ENCODE measurements at places on chromosomes 4 and X.
A peak's percentile ranks its signal among the peaks of the same experiment; 100 is the strongest.

DNA sequence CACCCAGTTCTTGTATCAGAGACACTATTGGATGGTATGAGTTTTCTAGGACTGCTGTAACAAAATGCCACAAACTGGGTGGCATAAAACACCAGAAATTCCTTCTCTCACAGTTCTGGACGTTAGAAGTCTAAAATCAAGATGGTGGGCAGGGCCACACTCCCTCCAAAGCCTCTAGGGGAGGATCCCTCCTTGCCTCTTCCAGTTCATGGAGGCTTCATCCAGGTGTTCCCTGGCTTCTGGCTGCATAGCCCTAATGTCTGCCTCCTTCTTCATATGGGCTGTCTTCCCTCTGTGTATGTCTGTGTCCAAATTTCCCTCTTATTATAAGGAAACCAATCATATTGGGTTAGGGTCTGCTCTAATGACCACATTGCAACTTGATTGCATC is 38.4 kb upstream of the RASL11B start:
- DNase-seq, result no peak

DNA sequence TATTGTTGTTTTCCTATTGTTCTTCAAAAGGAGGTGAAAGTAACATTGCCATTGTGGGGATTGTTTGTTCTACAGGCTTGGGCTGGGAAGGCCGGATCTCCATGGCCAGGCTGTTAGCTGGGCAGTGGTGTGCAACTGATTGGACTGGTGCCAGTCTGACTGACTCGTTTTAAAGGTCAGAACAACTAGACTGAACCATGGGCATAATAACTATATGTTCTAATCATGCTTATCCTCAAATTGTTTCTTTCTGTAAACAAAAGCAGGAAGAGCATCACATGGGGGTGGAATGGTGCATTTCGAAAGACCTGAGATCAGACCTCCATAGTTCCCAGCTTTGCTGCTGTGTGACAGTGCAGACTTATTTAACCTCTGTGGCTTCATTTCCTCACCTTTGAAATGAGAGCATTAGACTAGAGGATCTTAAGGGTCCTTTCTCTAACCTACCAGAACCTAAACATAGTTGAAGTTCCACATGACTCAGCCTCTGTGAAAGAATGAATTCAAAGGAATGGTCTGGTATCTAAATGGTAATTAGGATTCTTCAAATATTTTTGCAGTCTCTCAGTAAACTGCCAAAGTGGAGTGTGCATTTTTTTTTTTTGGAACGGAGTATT is 66.7 kb upstream of the PGRMC2 start:
- DNase-seq, result no peak

- no peak for DNase-seq
Observed at GRCh38 chrX:115968436-115969252, 201.9 kb upstream of the AGTR2 start.

DNA sequence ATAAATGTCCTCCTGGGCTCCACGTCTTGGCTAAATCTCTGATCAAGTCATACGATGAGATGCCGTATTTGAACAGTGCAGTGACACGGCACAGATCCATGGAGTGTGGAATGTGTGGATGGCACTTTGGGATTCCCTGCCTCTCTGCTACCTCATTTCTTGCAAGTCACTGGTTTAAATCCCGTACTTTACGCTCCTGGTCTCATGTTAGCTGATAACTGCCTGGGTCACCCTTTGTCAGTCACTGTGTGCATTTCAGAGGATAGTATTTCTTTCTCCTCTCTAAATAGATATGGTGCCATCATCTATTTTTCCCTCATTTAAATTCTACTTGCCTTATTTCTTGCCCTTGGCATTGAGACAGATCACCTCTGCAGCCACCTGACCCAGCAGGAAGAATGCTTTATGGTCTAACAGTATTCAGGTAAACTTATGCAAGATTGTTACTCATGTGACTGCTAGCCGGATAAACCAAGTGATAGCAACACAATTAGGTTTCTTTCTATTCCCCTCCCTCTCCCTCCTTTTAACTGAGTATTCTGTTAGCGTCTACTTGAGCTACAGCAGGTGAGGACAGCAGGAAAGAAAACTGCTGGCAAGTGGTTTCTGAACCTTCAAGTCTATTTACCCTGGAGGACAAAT is 2.8 kb downstream of the EGF start:
- DNase-seq, result no peak

DNA sequence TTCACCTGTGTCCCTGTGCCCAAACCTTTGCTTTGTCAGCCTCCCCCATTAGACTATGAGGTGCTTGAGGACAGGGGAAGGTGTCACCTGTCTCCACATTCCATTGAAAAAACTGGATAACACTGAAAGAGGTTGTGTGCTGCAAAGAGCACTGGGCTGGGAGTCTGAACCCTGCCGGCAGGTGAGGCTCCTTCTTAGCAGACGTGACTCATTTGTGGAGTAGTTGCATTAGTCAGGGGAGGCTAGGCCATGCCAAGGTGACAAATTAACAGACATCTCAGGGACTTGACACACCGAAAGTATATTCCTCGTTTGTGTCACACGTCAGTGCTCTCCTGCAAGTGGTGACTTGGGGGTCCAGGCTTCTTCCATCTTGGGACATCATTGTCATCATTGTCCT is 95.9 kb upstream of the STX18 start:
- DNase-seq, result no peak

DNA sequence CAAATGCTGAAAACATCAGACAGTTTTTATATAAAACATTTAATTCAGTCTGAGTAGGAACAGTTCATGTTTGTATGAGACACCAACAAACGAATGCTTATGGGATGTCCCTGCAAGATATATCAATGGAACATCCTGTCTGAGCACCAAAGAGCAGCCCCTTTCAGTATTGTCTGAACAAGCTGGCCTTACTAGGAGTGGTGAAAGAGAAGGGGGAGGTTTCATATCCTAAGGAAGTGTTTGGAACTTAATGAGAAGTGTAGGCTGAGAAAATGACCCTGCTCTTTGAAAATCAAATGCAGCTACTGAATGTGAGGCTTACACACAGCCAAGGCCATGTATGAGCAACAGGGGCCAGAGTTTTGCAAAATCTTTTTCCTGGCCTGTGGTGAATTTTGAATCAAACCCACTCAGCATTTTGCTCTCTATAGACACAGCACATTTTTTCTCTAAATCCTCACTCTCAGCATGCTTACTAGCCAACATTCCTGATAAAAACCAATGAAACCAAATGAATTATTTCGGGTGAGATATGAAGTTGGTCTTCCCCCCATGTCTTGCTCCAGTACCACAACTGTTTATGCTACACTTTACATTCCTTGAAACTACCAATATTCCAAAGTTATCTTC is 119.4 kb downstream of the LUZP4 start:
- DNase-seq, result no peak

DNA sequence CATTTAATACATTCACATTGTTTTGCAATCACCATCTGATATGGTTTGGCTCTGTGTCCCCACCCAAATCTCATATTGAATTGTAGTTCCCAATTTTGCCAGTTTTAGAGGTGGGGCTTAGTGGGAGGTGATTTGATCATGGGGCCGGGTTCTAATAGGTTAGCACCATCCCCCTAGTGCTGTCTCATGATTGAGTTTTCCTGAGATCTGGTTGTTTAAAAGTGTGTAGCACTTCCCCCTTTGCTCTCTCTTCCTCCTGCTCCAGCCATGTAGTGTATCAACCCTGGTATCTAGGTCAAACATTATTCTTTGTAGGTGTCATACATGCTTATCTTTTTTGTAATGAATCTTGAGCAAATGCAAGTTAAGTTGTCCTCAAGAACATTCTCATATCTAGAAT is 83.3 kb upstream of the KIT start:
- no peak for DNase-seq

DNA sequence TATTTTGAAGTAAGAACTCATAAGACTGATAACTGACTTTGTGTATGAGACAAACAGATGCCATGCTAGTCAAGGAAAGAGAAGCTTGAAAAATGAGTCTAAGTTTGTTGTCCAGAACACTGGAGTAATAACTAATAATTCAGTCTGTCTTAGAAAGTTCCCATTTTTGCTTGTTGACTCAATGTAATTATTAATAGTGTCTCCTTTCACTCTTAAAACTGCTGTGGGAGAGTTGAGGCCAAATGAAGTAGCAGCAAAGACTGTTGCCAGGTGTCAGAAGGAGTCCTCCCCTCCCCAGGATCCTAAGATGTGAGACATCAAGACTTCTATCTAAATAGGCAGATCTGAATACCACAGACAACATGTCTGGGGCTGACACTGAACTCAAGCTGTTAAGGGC is 20.8 kb upstream of the FAM13A start:
- DNase-seq, result no peak

- peak; percentile 43 for DNase-seq
Observed at GRCh38 chrX:19372170-19372546, 28.4 kb downstream of the PDHA1 start.

GRCh38 chr4:53986062-53986461 is 78.3 kb downstream of the CHIC2 start:
- DNase-seq, result no peak

GRCh38 chr4:7429601-7430078 is 5.1 kb downstream of the PSAPL1 start:
- no peak for DNase-seq

All from stimulated activated CD4-positive, alpha-beta T cell treated with anti-CD3 and anti-CD28 coated beads, Interleukin-1b, Interleukin-23, amount 100 ng/mL, for 1 hour (primary cell).